ENCODE measurements at places on chromosomes 3 and 15. TPM values are rescaled to one million over a fixed set of nuclear protein-coding genes. Genes with fewer than 3 reads are reported as not detected.

GRCh38 chr3:15974647-15975046 is 176.9 kb upstream of the ANKRD28 start:
- DNase-seq, result no peak

The SEMA6D gene
- 8.8 TPM for total RNA-seq

DNA sequence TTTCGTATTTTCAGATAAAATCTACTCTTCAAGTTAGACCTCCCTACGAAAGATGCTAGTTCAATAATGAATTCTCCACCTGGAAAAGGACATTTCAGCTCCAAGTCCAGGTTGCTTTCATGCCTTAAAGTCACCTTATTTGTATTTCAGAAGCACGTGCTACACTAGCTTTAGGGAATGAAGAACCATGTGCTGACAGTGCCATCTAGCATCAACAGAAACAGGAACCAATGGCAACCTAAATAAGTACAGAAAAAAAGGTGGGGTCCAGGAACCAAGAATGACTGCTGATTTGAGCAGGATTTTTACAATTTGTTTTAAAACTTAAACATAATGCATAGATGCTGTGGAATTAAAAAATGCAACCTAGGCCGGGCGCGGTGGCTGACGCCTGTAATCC is 77.6 kb upstream of the SNRPN start:
- DNase-seq, result no peak

The ALDH1L1 gene
- total RNA-seq, result 129 TPM

The MEX3B gene
- 0.55 TPM for total RNA-seq

- DNase-seq, result no peak
These were observed 419.5 kb upstream of the C2CD4B start for GRCh38 chr15:62584301-62585235.

DNA sequence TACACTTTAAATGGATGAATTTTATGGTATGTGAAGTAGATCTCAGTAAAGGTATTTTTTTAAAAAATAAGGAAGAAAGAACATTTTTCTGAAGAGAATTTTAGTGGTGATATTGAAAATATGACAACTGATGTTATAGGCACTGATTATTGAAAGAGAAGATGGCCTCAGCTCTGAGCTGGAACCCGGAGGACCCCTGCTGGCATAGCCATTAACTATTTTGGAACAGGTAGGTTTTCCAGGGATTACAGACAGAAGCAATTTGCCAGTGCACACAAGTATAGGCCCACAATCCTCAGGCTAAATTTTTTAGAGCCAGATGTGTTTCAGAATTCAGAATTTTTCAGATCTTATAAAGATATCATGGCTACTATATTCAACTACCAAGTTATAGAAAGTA is 315.9 kb upstream of the GPR149 start:
- DNase-seq, result no peak

GRCh38 chr3:158794936-158795518 is 6.8 kb upstream of the MFSD1 start:
- DNase-seq, result no peak

The GPR87 gene
- 13.5 TPM for total RNA-seq

- no peak for DNase-seq
These were observed 405.9 kb upstream of the LMCD1 start for GRCh38 chr3:8095724-8096123.

- peak; percentile 54 for DNase-seq
These were observed 58.8 kb downstream of the CLASP2 start for GRCh38 chr3:33658991-33659848.

The CP gene
- total RNA-seq, result 12.5 TPM

DNA sequence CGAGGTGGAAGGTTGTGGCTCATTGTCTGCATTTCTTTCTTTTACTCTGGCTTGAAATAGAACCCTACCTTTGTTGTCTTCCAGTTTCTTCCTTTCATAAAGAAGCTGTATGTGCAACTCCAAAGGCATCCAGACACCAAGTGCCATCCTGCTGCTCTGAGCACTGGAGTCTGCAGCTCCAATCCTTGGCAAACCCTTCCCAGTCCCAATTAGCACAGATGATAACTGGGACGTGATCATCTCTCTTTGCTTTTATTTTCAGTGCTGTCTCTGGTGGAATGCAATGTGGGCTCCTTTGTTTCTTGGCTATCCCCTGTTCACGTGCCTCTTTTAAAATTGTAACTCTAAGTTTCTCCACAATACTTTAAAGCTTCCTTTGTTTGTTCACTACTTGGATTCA is 140.9 kb downstream of the AQP9 start:
- no peak for DNase-seq

The ZPLD1 gene
- 0.10 TPM for total RNA-seq

DNA sequence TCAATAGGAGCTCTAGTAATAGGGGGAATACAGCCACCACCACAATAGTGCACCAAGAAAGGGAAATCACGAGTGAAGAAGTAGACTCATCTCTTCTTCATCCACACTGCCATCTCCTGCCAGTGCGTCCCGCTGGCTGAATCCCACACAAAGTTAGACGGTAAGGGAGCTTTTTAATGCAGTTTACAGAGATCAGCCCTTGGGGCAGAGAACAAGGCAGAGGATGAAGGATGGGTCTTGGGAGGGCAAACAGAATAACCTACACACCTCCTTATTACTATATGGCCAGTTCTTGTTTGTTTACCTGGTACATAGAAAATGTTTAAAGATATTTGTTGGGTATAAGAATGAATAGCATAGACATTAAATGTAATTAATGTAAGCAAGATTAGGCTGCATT is 11.0 kb upstream of the DPH6 start:
- DNase-seq, result no peak

DNA sequence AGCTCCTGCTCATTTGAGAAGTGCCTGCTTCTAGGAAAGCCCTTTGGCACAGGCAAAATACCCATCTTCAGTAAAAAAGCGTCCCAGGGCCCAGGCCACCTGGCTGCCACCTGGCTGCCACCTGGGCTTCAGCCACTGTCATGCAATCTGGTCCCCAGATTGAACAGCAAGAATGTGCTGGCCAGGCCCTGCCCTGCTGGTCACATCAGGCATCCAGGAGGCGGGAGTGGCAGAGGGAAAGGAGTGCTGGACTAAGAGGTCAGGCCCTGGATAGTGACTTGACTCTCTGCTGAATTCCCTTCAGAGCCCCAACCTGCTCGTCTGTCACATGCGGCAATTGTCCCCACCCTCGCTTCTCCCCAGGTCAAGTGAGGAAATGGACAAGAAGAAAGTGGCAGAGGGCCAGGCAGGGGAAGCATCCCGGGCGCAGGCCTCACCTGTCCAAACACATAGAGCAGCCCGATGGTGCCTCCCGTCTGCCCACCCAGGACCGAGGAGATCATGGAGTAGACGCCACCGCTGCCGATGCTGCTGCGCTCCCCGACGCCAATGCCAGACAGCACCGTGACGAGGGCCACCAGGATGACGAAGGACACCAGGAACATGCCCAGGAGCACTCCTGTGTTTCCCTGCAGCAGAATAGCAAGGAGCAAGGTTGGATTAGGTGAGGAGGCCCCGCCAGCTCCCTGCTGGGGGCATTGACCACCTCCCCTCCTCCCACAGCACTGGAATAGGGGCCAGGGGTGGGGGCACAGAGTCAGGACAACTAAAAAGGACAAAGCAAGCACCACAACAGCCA is 25.5 kb downstream of the SLC12A8 start:
- no peak for DNase-seq

DNA sequence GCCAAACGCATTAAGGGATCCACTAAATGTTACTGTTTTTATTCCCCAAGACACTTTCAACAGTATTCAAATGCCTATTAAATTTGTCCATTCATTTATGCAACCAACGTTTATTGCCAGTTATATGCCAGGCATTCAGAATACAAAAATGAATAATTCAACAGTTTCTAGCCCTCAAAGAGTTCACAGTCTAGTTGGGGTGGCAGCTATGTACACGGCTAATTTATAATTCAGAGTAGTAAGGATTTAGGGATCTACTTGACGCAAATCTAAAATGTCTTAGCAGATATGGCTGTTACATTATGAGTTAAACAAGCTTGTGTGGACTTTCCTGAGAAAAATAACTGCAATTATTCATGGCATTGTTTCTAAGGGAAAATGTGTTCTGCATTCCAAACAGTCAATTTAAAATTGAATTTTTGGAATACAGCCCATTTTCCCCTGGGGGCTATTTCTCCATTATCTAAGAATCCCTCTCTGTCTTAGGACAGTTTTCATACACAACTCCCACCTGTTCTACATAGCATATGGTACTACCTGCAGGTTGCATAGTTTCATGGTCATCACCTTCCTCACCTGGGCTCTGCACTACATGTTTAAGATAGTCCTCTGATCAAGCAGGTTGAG is 11.5 kb upstream of the MSL2 start:
- DNase-seq, result no peak

- DNase-seq, result no peak
These were observed 33.5 kb upstream of the PTPN23 start for GRCh38 chr3:47347217-47347801.

- no peak for DNase-seq
These were observed 67.5 kb upstream of the MME start for GRCh38 chr3:155012584-155012983.

- no peak for DNase-seq
These were observed 35.1 kb upstream of the IL12A start for GRCh38 chr3:159953325-159954085.

DNA sequence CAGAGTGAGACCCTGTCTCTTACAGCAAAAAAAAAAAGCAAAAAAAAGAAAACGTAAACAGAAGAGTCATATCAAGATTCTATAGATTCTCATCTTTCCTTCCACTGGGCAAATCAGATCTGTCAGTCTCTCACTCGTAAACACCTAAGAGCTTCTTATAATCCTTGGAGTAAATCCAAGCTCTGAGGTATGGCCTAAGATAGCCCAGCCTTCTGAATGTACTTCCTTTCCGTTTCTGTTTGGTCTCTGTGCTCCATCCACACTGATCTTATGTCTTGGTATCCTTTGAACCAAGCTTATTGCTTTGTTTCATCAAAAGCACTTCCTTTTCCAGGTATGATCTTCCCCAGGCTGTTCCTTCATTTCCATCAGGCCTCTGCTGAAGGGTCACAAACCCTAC is 137.8 kb downstream of the CADPS start:
- no peak for DNase-seq

The PARP3 gene
- 48.5 TPM for total RNA-seq

DNA sequence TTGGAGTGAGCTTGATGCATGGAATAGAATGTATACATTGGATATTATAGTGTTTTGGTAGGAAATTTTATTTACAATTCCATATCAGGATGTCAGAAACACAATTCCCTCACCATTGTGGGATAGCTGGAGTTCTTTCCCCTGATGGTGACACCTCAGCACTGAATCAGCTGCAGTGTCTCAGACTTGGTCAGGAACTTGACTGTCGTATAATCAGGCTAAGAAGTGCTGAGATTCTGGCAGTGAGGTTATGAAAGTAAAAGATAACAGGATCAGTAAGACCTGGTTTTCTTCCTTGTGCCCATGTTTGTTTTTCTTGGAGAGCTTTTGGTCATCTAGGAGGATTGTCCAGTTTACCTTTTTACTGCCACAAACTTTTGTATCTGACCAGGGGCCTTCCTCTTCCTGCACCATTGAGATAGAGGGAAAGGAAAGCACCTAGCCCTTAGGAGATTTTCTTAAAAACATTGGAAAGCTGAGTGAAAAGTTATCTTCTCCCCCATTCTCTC is 27.3 kb upstream of the ST3GAL6 start:
- DNase-seq, result no peak

The COL6A5 gene
- not detected for total RNA-seq

- no peak for DNase-seq
These were observed 78.1 kb upstream of the CGNL1 start for GRCh38 chr15:57298204-57298603.

DNA sequence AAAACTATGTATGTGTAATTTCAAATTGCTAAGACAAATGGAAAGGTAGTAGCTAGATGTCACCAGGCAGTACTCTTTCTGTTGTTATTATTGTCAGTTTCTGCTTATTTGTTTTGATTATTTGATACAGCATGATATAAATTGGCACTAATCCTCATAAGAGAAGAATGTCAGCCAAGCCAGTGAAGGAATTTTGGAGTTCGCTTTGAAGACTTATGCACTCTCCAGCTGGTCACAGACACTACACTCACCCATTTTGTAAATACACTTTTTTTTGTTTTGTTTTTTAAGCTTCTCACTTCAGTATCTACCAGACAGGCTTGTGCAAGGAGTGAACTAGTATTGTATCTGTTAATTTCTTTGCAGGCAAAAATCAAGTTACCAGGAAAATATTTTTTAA is 180.2 kb upstream of the TTC14 start:
- no peak for DNase-seq

DNA sequence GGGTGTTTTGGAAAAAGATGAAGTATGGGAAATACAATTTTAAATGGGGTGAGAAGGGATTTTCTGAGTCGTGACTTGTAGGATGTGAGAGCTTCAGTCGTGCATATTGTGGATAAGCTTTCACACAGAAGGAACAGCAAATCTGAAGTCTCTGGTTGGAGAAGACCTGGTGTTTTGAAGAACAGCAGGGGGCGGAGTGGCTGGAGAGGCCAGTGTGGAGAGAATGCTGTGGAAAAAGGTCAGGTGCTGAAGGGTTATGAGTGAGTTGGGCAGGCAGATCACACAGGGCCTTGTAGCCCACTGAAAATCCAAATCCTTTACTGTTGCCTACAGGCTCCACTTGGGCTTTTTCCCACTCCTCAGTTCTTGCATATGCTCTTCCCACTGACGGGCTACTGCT is 14.1 kb upstream of the SCAANT1 start:
- DNase-seq, result no peak
